Ascending aorta (tissue), 2 donors: ENCODE measurements at places on chromosomes 16 and 17.
A peak's percentile ranks its signal among the peaks of the same experiment; 100 is the strongest.

DNA sequence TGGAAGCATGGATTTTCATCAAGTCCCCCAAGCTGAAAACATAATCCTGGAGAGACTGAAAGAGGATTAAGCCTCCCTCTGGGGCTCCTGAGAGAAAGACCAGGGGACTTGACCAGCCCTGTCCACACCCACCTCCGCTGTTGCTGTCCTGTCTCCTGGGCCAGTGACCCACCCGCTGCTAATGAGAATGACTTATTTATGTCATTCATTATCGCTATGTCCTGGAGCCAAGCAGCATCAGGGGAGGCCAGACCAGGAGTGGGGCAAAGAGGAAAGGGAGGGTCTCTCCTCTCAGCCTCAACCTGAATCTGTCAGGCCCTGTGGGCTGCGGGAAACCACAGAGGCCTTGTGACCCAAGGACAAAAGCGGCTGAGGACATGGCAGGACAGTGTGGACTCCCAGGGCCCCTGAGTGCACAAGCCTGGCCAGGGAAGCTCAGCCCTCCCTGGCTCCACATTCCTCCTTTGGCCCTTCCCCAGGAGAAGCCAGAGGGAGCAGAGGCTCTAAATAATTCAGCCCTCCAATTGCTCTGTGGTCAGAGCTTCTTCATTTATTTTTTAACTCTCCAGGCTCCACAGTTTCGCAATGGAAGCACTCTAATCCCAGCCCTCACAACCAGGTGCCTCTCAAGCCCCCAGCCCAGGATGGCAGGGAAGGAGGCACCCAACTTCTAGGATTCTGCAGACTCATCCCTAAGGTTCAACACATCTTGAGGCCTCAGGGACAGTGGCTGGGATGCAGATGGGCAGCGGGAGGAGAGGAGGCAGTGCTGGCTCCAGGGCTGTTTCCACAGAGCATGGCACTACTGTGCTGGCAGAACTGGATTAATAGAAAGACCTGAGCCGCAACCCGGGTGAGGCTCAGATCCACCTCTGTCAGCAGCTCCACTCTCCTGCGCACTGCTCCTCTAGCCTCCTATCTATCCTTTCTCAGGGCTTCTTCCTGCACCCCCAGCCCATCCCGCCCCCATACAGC lies 19.1 kb downstream of the CUEDC1 start:
- peak overlapping the region; percentile 21 for H3K4me3 ChIP-seq
- H3K27ac ChIP-seq = peak overlapping the region; percentile 76
- H3K4me1 ChIP-seq = peaks cover 25% of the 10 kb centered on the region
- no peaks in the 10 kb centered on the region for H3K27me3 ChIP-seq

GRCh38 chr17:1082579-1082978 lies 85.7 kb downstream of the TIMM22 start:
- H3K4me1 ChIP-seq = peaks cover 19% of the 10 kb centered on the region
- no peak for DNase-seq
- H3K4me3 ChIP-seq = no peak overlapping the region

DNA sequence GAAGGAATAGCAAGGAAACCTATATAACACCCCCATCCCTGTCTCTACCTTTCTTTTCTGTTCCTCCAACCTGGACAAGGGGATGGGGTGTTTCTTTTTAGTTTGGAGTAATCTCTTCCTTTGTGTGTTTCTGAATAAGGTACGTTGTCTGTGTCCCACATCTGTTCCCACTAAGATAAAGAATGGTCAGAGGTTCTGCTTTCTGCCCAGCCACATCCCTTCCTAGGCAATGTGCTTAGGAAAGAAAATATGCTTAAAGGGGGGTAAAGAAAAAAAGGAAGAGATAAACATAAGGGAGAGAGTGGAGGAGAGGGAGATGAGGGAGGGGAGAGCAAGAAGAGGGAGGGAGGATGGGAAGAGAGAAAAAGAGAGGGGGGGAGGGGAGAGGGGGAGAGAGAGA lies 35.1 kb downstream of the SLC6A2 start:
- H3K36me3 ChIP-seq = no peaks in the 10 kb centered on the region
- no peak overlapping the region for H3K27ac ChIP-seq
- no peaks in the 10 kb centered on the region for H3K4me1 ChIP-seq
- H3K4me3 ChIP-seq = no peak overlapping the region

GRCh38 chr17:22569459-22570143 lies 877.3 kb downstream of the KCNJ18 start:
- no peaks in the 10 kb centered on the region for H3K36me3 ChIP-seq
- no peak for DNase-seq
- H3K4me3 ChIP-seq = no peak overlapping the region
- no peak overlapping the region for H3K27ac ChIP-seq

DNA sequence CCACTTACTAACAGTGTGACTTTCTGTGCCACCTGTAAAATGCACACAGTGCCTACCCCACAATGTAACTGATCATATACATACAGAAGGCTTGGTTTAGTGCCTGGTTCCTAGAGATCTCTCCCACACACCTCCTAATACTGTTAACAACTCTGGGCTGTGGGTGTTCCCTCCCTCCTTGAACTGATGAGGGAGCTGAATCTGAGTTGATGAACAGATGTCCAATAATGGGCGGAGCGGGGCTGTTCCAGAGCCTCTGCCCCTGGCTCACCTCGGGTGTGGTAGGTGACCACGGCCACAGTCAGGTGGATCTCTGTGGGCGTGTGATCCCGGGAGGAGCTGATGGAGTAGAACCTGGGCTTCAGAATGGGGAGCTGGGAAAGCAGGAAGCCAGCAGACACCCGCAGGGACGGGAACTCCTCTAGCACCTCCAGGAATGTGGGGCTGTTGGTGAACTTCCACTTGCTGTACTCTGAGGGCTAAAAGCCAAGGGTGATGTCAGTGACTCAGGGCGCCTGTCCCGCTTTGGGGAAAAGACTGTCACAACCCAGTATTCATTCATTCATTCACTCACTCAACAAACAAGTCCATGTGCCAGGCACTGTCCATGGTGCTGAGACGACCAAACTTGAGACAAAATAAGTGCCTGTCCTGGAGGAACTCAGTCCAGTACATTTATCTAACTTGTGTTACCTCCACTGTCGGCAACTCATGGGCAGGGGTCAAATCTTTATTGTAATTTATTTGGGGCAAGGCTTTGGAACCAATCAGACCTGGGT lies 37.6 kb downstream of the NOS2 start:
- no peak overlapping the region for H3K27ac ChIP-seq
- no peaks in the 10 kb centered on the region for H3K4me1 ChIP-seq
- H3K36me3 ChIP-seq = no peaks in the 10 kb centered on the region
- no peak overlapping the region for H3K4me3 ChIP-seq

GRCh38 chr16:3640207-3640606 lies 14.3 kb upstream of the DNASE1 start:
- no peak overlapping the region for H3K27ac ChIP-seq
- DNase-seq = peak; percentile 21
- no peaks in the 10 kb centered on the region for H3K4me1 ChIP-seq
- peaks cover 11% of the 10 kb centered on the region for H3K36me3 ChIP-seq
- H3K27me3 ChIP-seq = no peaks in the 10 kb centered on the region

DNA sequence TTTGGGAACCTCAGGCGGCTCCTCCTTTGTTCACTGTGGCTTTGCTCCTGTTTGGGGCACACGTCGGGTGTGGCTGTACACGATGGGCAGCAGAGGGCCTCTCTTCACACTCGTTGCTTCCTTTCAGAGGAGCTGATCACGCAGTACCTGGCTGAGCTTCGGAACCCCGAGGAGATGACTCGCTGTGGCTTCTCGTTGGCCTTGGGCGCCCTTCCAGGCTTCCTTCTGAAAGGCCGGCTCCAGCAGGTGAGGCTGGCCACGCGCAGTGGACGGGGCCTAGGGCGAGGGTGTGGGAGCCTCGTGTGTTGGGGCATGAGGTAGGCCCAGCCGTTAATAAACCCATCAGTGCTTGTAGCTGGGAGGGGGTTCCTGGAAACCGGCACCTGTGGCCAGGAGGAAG lies 85.0 kb upstream of the ZNF750 start:
- no peak for DNase-seq
- H3K27me3 ChIP-seq = no peaks in the 10 kb centered on the region
- no peak overlapping the region for H3K4me3 ChIP-seq
- H3K36me3 ChIP-seq = peaks cover 61% of the 10 kb centered on the region
- no peak overlapping the region for H3K27ac ChIP-seq

- no peaks in the 10 kb centered on the region for H3K36me3 ChIP-seq
- no peak overlapping the region for H3K27ac ChIP-seq
- H3K4me3 ChIP-seq = no peak overlapping the region
- no peaks in the 10 kb centered on the region for H3K27me3 ChIP-seq
- DNase-seq = no peak
These were observed 46.5 kb downstream of the HNF1B start for GRCh38 chr17:37698132-37698910.

- H3K27ac ChIP-seq = no peak overlapping the region
- peaks cover 11% of the 10 kb centered on the region for H3K36me3 ChIP-seq
- no peaks in the 10 kb centered on the region for H3K4me1 ChIP-seq
- no peak overlapping the region for H3K4me3 ChIP-seq
- H3K27me3 ChIP-seq = no peaks in the 10 kb centered on the region
These were observed 14.1 kb upstream of the DNAI2 start for GRCh38 chr17:74259667-74260524.

- H3K4me1 ChIP-seq = no peaks in the 10 kb centered on the region
- DNase-seq = no peak
- H3K27me3 ChIP-seq = no peaks in the 10 kb centered on the region
These were observed 15.4 kb downstream of the SRL start for GRCh38 chr16:4226251-4227039.

- no peaks in the 10 kb centered on the region for H3K27me3 ChIP-seq
- no peak overlapping the region for H3K4me3 ChIP-seq
- no peaks in the 10 kb centered on the region for H3K36me3 ChIP-seq
- DNase-seq = no peak
- H3K27ac ChIP-seq = no peak overlapping the region
- no peaks in the 10 kb centered on the region for H3K4me1 ChIP-seq
These were observed 43.1 kb downstream of the HLF start for GRCh38 chr17:55307879-55308278.

- H3K27ac ChIP-seq = no peak within 1 kb of the TSS
- H3K27me3 ChIP-seq = peaks cover 10% of the 10 kb centered on the region
- DNase-seq = no peak
- no peak within 1 kb of the TSS for H3K4me3 ChIP-seq
These were observed at the start of gene HBZ for GRCh38 chr16:152141-153128. HBZ (plus strand) TSS chr16:152644; CDS start chr16:152910, 266 bp downstream.

DNA sequence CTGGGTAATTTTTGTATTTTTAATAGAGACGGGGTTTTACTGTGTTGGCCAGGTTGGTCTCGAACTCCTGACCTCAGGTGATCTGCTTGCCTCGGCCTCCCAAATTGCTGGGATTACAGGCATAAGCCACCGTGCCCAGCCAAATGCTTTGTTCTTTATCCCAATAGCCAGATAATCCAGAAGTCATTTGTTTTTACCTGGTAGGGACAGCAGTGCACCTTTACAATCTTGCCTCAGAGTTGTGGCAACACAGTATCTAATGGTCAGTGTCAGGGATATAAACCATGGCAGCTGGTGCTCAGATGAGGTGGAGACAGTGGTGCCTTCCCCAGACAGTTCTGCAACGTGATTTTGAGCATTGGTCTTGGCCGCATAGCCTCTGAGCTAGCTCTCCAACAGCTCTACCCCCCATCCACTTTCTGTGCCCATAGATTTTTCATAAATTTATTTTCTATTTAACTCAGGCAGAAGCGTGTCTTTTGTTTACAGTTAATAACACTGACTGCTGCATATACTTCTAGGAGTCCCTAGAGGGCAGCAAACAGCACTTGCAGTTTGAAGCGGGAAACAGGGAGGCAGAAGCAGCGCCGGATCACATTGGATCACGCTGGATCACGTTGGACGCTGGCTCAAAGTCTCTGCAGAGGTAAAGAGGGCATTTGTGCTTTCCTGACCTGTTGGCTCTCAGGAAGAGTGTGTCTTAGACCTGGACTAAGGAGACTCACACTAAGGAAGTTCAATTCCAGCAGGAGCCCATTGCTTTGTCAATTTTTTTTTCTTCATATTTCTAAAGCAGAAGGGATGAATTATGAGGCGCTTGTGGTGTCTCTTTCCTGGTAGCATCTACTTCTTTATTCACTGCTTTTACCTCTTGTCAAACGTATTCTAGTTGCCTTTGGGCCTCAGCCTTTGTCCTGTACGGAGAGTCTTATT lies 5.1 kb upstream of the GGT6 start:
- H3K27me3 ChIP-seq = no peaks in the 10 kb centered on the region
- H3K4me3 ChIP-seq = no peak overlapping the region
- H3K4me1 ChIP-seq = peaks cover 6% of the 10 kb centered on the region
- peak; percentile 81 for DNase-seq
- H3K27ac ChIP-seq = no peak overlapping the region

DNA sequence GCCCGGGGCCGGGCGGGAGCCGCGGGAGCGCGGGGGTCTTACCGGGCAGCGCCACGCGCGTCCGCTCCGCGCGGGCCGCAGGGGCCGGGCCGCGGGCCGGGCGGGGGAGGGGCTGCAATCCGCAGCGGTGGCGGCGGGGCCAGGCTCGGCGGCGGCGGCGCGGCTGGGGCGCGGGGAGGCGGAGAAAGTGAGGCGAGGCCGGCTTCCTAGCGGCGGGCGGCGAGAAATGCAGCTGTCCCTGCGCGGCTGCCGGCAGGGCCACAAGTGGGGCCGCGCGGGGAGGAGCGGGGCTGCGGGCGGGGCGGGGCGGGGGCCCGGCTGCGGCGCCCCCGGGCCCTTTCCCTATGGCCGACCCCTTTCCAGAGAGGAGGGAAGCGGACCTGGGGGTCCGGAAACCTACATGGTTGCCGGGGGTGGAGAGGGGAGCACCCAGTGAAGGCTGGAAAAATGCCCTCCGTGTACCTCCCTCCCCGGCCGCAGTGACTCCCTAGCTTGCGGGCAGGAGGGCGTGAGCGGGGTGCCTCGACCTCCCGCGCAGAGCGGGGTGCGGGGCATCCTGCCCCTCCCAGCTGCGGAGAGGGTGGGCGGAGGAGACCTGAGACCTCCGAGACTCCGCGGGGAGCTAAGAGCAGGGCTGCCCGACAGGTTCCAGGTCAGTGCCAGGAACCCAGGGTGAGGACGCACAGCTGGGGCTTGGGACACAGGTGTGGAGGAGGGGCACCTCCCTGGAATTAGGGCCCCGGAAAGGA lies at the start of gene CUEDC1:
Gene CUEDC1, minus strand, starts transcription at position 230 of the 749 bp plus-strand sequence. CDS start 69,848 bp downstream, outside the sequence.
- DNase-seq = no peak
- peaks cover 29% of the 10 kb centered on the region for H3K4me1 ChIP-seq
- no peaks in the 10 kb centered on the region for H3K27me3 ChIP-seq
- H3K36me3 ChIP-seq = no peaks in the 10 kb centered on the region
- peak within 1 kb of the TSS; percentile 97 for H3K27ac ChIP-seq

GRCh38 chr17:43721537-43722268 lies 36.9 kb downstream of the SOST start:
- H3K4me1 ChIP-seq = no peaks in the 10 kb centered on the region
- no peak overlapping the region for H3K4me3 ChIP-seq
- H3K27ac ChIP-seq = peak overlapping the region; percentile 93
- DNase-seq = no peak

DNA sequence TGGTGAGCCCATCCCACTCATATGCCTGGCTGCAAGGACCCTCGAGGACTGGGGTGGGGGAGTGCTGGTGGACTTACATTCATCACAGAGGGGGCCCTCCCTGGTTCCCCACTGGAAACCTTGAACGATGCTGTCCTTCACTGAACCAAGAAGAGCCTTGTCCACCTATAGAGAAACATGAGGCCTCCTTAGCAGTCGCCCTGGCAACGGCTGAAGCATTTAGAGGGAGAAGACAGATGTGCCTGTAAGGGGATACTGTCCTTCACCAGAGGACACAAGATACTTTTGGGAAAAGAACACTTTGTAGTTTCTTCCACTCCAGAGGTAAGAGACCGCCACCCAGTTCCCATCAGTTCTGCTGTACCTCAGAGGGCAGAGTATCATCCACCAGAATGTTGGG lies 6.5 kb downstream of the HIGD1B start:
- no peak for DNase-seq
- no peak overlapping the region for H3K4me3 ChIP-seq
- H3K27me3 ChIP-seq = no peaks in the 10 kb centered on the region
- H3K27ac ChIP-seq = no peak overlapping the region
- no peaks in the 10 kb centered on the region for H3K4me1 ChIP-seq

- H3K27me3 ChIP-seq = no peaks in the 10 kb centered on the region
- peak overlapping the region; percentile 87 for H3K27ac ChIP-seq
- H3K4me3 ChIP-seq = no peak overlapping the region
- H3K36me3 ChIP-seq = no peaks in the 10 kb centered on the region
These were observed 219.6 kb upstream of the TNRC6C start for GRCh38 chr17:77738751-77739531.
